ENCODE measurements at places on chromosomes 11 and 22.

GRCh38 chr11:128961645-128962044 lies 19.0 kb upstream of the TP53AIP1 start:
- DNase-seq: no peak

- no peak for DNase-seq
Measured at GRCh38 chr11:108498046-108498815, at the start of gene POGLUT3. POGLUT3 (minus strand) TSS chr11:108498384; CDS start chr11:108498366, 18 bp downstream.

GRCh38 chr11:33829430-33830141 lies 55.3 kb upstream of the FBXO3 start:
- DNase-seq: peak; percentile 38

GRCh38 chr11:85828640-85828978 lies 17.7 kb upstream of the SYTL2 start:
- DNase-seq: no peak

DNA sequence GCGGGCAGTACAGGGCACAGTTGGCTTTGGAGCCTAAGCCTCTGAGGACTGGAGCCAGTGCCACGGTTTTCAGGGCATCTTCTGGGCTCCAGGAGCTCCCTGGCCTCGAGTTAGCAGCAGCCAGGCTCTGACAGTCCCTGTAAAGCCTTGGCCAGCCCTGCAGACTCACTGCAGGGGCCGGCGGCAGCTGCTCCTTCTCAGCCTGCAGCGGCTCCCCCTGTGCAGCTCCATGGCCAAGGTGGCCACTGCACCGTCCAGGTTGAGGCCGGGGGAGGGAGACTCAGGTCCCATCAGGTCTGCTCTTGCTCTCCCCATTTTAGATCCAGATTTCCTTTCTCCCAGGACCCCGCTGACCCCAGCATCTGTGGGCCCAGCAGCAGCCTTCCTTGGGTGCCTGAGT lies 1461.1 kb downstream of the BRD1 start:
- DNase-seq: no peak

DNA sequence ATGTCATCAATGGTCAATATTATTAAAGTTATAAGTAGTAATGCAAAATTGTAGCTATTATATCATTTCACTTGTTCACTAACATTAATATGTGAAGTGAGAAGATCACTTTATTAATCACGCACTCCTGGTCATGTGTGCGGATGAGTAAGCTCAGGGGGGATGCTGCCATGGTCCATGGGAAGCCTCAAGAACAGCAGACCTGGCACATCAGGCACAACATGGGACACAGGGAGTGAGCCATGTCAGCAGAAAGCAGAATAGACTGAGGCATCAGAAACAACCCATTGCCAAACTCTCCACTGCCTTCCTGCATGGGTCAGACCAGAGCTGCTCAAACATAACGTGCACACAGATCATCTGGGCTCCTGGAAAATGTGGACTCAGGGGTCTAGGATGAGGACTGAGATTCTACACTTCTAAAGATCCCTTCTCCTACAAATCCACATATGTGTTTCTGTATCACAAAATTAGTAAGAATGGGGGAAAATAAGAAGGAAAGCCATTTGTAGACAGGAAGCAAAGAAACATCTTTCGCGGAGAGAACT lies 63.8 kb upstream of the VPREB1 start:
- DNase-seq: no peak

- no peak for DNase-seq
Measured at GRCh38 chr11:73347067-73347466, 29.1 kb upstream of the RELT start.

GRCh38 chr22:29344137-29344536 lies 28.6 kb upstream of the RASL10A start:
- peak; percentile 75 for DNase-seq

DNA sequence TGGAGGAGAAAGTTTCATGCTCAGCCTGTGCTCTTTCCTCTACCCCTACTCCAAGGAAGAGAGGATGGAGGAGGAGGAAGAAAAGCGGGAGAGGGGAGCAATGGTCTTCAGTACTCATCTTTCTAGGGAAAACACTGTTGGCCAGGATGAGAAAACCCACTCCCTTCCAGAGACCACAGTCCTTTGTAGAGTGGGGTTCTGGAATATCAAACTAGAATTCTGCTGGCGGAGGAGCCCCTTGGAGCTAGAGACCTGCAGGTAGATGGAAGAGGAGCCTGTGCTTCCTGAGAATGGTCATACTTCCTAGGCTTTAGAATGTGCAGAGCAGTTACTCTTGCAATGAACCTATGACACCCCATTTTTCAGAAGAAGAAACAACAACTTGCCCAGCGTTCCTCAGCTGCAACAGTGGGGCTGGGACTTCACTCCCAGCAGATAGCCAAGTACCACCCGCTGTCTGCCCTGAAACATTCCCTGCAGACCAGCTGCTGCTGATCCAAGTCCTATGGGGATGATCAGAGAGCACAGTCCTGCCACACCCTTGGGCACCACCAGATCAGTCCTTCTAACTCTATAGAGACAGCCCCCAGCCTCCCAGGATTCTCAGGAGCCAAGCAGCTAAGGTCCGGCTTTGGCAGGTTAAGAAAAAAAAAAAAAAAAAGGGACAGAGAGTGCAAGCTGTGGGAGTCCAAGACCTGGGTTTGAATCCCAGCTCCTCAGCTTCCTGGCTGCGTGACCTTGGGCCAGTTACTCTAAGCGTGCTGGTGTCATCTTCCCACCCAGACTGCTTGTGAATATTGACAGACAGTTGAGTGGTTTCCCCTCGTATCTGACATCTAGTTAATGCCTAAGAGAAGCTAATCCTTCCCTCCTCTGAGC lies 664 bp downstream of the PTGDR2 start:
- DNase-seq: no peak

DNA sequence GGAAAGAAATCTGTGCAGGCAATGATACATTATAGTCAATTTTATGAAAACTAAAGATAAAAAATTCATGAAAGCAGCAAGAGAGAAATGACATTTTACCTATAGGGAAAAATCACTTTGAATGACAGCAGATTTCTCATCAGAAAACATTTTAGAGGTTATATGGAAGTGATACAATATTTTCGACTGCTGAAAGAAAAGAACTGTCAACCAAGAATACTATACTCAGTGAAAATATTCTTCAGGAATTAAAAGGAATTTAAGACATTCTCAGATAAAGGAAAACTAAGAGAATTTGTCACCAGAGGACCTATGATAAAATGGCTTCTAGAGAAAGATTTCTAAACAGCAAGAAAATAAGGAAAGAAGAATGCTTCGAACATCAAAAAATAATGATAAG lies 820.8 kb downstream of the DLG2 start:
- DNase-seq: no peak

- no peak for DNase-seq
Measured at GRCh38 chr22:42280140-42280539, 9.7 kb upstream of the TCF20 start.

- DNase-seq: no peak
Measured at GRCh38 chr11:127616158-127616557, 615.6 kb upstream of the KIRREL3 start.

DNA sequence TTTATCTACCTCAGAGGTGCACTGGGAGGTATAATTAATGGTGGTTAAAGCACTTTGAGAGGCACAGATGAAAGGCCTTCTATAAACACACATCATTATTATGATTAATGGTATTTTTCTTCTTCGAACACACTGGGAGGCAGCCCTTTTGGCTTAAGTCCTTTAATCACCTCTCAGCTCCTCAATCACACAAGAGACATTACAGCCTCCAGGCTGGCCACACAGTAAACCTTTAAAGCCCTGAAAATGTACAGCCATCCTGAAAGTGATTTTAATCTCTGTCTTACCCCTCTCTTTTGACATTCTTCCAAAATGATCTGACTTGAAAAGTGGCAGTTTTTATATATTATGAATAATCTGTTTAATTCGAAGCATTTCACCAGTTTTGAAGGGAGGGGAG lies 54.3 kb upstream of the VSTM5 start:
- no peak for DNase-seq

GRCh38 chr11:115578275-115578674 lies 74.1 kb upstream of the CADM1 start:
- DNase-seq: no peak

DNA sequence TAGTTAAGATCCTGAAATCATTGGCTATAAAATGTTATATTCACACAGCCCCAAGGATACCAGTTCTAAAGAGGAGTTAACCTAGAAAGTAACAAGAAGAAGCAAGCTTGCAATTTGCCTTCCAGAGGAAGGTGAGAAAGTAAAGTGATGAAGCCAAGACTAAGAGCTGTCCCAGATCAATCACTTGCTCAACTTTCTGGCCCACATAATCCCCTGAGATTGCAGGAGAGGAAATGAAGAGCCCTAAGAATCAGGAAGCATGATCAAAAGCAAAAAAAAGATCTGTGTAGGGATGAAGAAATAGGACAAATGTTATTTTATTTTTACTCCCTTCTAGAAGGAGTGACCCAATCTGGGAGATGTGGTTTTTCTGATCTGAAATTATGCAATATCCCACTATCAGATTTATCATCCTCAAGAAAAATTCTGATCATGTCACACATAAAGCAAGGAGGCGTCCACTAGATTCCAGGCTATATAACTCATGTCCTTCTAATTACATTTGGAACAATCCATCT lies 180.3 kb upstream of the GUCY1A2 start:
- DNase-seq: no peak

DNA sequence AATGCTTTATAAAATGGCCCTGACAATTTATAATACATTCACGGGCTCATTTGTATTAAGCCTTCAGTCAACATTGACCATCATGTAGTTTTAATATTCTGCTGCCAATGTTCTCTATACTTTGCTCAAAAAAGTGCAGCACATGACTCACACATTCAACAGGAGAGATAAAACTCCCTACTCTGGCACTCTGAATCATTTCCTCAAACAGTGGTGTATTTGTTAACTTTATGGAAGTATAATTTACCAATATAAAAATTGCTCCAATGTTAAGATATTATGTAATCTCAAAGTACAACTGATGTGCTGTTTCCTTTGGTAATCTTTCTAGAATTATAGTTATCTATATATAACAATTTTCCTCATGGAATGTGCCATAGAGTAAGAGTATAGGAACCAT lies 39.9 kb downstream of the MAML2 start:
- DNase-seq: no peak

GRCh38 chr11:131168839-131169713 lies 201.3 kb upstream of the NTM start:
- no peak for DNase-seq

DNA sequence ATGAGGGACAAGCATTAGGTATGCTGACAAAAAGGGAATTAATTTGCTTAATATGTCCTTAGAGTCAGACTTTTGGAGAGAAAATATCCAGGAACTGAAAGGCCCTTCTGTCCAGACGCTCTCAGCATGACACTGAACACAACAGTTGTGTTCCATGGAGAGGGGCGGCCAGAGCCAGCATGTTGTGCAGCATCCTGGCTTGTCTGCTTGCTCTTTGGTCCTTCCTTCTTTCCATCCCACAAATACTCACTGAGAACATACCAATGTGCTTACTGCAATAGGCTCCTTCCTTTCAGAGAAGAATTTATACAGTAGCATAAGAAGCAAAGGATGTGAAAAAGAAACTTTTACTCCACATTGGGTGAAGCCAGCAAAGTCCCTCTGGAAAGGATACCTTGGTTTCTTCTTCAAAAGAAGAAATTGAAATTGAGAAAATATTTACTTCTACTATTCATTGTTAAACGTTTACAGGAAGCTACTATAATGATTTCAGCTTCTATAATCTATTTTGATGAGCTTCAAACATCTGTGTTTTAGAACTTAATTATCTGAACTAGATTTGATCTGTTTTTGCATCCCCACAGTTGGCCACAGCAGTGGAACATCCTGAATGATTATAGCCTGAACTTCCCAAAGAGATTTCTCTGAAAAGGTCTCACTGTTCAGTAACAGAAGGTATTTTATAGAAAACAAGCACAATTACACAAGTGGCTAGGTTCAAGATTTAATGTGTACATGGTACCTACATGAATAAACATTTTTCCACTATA lies 304.1 kb upstream of the PITPNB start:
- no peak for DNase-seq

GRCh38 chr22:50363166-50363802 lies 20.2 kb downstream of the PPP6R2 start:
- no peak for DNase-seq

- no peak for DNase-seq
Measured at GRCh38 chr11:407651-408123, 7.1 kb downstream of the SIGIRR start.

GRCh38 chr22:40504285-40505249 lies 132.0 kb downstream of the MRTFA start:
- DNase-seq: no peak

GRCh38 chr11:116123739-116124138 lies 619.5 kb upstream of the CADM1 start:
- DNase-seq: no peak

DNA sequence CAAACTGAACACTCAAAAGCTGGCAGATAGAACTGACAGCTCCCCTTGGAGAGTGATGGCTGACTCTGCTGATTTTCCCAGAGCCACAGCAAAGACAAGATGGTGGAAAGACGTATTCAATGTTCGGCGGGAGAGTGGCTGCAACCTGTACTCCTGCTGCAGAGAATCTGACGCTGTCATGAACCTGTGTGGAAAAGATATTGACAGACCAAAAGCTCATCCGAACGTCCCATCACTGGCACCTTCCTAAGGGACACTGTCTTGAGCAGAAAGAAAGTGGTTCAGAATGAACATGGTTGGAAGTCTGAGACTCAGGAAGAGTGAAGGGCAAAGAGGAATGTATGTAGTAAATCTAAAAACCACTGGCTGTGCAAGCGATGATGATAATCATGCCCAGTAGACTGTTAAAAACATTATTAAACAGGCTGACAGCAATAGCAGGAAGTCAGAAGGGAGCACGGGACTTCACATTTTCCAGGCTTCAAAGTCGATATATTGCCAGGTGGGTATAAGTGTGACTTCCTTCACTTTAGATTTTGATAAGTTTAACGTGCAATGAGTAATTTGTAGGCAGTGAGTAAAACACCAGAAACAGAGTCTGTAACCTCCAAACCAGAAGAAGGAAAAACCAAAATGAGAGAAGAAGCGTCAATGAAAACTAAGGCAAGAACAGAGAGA lies 6.2 kb upstream of the IL17REL start:
- DNase-seq: no peak

DNA sequence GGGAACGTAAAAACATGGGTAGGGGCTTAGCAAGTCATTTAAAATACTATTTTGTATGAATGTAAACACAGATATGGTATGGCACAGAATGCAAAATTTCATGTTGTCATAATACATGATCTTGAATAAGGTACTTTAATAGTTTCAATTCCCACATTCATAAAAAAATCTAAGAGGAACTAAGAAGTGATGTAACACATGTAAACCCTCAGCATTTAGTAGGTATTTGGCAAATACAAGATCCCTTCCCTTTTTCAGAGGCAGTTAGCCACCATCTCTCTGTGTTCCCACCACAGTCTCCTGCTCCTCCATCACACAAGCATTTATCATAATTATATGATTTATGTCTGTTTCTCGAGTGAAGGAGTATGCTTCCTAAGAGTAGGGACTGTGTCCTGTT lies 251.8 kb downstream of the TENM4 start:
- no peak for DNase-seq

- DNase-seq: no peak
Measured at GRCh38 chr11:128879817-128880216, 11.3 kb upstream of the KCNJ5 start.

GRCh38 chr11:33067294-33067693 lies 27.9 kb downstream of the TCP11L1 start:
- DNase-seq: no peak

Data from HFF-Myc (cell line).